ENCODE measurements at places on chromosomes 7 and 10.

DNA sequence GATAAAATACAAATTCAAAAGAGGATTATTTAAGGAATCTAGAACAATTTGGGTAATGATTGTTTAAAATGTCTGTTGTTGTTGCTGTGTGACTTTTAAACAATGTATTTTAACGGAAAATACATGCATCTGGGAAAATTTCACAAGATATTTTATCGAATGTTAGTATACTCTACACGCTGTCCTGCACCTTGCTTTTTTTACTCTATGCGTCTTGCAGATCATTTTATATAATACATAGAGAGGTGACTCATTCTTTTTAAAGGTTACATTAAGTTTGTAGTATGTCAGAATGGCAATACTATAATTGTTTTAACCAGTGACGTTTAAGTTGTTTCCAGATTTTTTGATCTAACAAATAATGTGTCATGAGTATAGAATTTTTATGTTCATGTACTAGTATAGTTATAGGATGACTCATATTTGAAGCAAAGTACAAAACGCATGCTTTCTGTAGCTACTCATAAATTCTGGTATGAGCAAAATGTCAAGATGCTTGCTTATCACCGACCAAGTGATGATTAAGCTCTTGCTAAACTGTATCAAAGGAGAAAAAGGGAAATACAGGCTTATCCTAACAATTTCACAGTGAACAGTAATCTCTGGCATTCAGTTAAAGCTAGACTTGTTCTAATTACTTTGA, 4.9 kb downstream of the DKK1 start:
- peak; percentile 99 for DNase-seq

DNA sequence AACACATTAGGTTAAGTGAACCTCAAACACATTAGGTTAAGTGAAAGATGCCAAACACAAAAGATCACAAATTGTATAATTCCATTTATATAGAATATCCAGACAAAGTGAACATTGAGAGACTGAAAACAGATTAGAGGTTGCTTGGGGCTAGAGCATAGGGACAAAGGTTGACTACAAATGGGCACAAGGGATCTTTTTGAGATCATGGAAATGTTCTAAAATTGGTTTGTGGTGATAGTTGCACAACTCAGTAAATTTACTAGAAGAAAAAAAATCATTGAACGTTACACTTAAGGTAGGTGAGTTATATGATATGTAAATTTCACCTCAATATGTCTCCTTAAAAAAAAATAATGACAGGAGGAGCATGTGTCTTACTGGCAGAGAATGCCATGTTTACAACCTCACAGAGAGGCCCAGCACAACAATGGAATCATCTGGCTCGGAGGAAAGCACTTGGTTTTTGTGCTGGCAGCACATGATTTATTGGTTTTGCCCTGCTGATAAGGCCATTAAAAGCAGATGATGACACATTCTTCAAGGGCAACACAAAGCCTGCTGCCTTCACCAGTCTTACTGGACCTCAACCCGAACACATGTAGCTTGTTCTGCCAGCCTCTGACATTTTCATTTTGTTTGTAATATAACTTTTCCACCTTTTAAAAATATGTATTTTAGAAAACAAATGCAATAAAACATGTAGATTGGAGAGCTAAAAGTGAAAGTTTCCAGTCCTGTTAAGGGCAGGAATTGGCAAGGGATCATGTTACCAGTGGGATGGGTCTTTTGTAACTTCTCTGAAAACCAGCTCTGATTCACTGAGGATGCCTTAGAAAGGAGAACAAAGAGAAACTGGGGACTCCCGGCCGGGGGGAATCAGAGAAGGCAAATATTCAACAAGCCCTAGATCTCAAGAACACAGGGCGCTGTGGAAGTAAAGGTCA, 11.9 kb upstream of the LMOD2 start:
- DNase-seq, result peak; percentile 93

- no peak for DNase-seq
Measured at GRCh38 chr10:103732339-103733044, 122.9 kb downstream of the SH3PXD2A start.

DNA sequence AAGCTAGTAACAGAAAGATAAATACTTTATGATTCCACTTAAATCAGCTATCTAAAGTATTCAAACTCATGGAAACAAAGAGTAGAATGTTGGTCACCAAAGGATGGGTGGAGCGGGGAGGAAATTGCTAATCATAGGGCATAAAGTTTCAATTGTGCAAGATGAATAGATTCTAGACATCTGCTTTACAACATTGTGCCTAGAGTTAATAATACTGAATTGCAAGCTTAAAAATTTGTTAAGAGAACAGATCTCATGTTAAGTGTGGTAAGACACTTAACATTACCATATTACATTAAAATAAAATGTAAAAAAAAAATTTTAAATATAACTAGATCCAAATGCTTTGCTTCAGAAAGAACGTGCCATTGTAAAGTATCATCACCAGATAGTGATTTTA, 411.1 kb upstream of the MBL2 start:
- no peak for DNase-seq

DNA sequence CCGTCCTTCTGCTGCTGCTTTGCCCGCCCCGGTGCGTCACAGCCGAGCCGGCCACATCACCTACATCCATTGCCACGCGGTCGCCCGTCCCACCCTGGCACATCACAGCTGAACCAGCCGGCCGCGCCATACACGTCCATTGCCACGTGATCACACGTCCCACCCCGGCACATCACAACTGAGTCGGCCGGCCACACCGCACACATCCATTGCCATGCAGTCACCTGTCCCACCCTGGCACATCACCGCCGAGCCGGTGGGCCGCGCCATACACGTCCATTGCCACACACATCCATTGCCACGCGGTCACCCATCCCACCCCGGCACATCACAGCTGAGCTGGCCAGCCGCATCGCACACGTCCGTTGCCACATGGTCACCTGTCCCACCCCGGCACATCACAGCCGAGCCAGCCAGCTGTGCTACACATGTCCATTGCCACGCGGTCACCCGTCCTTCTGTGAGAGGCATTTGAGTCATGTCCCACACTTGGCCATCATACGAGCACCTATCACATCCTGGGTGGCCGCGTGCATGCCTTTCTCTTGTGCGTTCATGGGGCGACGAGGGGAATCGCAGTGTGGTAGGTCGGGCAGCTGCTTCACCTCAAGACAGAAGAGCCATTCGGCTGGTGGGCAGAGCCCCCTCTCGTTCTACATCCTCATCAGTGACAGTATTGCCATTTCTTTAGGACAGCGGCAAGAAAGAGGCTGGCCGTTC, 58.6 kb downstream of the JAKMIP3 start:
- DNase-seq, result no peak

DNA sequence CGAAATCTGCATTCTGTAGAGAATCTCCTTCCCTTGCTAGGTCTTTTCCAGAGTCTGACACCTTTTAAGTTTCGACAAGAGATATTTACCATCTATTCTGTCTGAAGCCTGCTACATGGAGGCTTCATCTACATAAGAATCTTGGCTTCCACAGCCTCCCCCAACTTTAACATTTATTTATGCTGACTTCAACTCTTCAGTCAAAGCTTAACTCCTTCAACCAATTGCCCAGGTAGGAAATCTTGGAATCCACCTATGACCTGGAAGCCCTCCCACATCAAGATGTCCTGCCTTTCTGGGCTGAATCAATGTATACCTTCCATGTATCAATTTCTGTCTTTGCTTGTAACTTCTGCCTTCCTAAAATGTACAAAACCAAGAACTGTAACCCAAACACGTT, 54.7 kb downstream of the MINPP1 start:
- DNase-seq, result no peak

DNA sequence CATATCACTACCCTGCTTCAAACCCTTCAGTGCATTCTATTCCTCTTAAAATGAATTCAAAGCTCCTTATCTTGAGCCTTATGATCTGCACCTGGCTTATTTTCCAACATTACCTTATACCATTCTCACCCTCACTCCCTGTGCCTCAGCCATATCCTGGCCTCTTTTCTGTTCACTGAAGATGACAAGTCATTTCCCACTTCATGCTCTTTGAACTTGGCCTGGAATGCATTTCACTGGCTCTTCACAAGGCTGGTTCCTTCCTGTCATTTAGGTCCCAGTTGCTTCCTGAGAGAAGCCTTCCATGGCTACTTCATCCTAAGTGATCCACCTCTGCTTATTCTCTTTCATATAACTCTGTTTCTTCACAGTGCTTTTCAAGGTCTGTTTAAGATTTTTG, 3.2 kb upstream of the LIPF start:
- DNase-seq, result no peak

- DNase-seq, result no peak
Measured at GRCh38 chr10:110857265-110858171, 14.2 kb upstream of the PDCD4 start.

GRCh38 chr10:84172467-84173356, 889 bp upstream of the GPR15LG start:
- no peak for DNase-seq

DNA sequence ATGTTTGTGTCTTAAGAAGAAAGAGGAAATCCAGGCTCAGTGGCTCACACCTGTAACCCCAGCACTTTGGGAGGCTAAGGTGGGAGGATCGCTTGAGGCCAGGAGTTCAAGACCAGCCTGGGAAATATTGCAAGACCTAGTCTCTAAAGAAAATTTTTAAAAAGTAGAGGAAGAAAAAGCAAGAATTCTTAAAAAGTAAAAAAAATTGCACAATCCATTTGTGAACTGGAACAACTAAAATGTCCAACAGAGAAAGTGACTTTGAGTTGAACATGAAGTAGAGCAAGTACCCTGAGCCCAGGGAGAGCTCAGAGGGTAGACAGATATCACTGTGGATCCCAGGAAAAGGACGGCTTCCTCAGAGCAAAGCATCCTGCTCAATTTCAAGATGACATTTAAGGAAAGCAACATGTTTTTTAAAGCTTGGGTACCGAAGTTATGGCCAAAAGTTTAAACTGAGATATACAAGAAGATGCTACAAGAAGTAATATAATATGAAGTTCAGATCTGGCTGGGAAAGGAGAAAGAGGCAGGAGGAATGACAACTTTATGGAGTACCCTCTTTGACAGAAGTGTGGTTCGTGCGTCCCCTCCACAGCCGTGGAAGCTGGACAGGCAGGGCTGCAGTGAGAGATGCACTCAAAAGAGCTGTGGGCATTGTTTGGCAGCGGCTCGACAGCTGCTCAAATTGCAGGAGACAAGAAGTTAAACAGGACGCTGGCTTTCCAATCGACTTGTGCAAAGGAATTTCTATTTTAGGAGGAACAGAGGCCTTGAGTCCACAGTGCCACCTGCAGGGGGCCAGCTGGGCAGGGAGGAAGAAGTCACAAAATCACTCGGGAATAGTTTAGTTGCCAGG, 201.3 kb downstream of the JCAD start:
- peak; percentile 79 for DNase-seq

DNA sequence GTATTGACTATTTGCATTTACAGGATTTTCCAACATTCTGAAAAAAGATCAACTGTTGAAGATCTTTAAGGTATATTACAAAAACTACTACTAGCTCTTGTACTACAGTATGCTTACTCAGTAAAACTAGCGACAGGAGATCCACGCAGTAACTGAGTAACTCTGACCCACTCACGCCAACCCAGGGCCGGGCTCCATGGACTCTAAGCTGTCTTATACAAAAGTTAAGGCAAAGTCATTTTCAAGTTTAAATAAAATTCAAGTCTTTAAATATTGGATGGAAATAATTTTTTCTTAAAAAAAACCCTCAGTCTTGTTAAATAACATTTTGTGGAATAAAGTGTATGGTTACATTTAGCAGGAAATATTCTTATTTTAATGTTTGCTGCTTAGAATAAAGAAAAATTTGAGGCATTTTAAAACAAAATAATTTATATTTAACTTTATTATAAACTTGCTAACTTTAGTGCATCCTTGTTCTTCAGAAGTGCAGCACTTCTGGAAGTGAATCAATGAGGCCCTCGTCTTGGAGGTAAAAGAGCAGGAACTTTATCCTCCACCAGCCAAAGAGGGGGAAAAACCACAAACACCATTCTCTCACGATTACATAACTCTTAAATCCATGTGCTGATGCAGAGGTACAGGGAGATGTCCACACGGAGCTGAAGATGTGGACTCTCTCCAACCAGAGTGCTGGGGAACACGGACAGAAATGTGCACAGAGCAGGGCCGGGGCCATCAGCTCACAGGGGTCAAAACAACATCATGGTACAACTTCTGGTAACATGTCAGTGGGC, 119.9 kb downstream of the LARP4B start:
- DNase-seq, result no peak
